ENCODE measurements at places on chromosomes 5 and 9.

GRCh38 chr9:78158286-78158685 lies 77.6 kb upstream of the CEP78 start:
- no peak for DNase-seq

- peak; percentile 72 for DNase-seq
Measured at GRCh38 chr5:81420039-81420667, 26.2 kb upstream of the ACOT12 start.

GRCh38 chr5:109944461-109944860 lies 254.7 kb downstream of the MAN2A1 start:
- DNase-seq = no peak

DNA sequence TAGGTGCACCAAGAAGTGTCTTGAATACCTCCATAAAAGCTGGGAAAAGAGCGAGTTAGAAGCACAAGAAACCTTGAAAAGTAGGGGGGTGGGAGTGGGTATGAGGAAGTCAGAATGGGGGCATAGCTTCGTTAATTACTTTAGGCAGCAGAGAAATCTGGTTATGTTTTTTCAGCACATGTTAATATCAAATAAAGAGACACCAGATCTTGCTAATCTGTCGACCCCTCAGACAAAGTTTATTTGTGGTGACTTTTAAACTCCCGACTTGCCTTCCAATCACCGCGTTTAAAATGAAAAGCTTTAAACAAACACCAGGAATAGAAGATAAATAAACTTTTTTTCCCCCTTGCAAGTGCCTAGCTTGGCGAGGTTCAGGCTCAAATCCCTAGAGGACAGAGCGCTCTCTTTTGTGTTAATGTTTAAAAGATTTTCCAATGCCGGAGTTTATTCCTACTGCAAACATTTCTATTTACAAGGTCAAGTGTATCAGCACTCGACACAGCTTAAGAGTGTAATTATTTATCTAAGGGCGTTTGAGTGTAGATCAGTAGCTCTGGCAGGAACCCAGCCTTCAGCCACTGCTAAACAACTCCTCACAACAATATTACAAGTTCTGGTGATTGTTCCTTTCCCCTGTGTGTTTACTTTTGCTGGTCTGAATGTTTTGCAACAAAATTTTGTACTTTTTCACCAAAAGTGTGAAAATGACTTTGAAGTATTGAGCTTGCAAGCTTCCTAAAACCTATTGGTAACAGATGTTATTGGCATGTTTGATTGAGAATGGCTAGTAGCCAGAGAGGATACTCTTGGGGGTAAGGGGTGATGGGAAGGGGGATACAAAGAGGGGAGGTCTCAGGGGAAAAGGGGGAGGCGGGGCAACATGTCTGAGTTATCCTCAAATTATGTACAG lies 3.8 kb downstream of the GAS1 start:
- DNase-seq = no peak

- no peak for DNase-seq
Measured at GRCh38 chr5:134585966-134586365, 46.7 kb downstream of the SAR1B start.

DNA sequence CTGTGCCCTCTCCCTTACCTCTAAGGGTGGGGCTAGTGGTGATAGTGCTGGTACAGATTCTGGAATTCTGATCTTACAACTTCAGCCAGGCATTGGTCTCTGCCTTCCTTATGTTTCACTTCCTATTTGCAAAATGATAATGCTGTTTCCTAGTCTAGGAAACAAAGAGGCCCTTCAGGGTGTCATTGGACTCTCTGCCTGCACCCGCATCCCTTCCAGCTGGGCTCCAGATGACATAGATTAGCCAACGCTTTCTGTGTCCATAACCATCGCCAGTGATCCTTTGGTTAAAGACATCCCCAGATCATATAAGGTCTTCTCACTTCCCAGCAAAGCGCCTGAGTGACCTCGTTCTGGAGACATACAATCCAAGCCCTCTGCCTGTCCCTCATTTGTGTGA lies 180.7 kb downstream of the ERCC6L2 start:
- DNase-seq = no peak

DNA sequence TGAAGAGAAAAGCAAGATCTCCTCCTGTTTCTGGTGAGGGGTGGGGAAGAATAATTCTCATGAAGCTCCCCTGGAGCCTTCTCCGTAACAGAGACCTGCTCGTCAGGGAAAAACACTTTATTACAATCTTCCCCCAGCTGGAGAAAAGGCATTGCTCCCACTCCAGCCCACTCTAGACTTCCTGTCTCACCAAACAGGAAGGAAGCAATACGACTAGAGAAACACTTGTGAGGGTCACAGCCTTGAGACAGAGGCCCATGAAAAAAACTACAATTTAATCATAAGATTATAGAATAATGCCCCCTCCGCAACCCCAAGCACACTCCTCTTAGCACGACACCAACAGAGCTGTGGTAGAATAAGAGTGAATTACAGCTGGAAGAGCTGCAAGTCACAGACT lies 197.2 kb upstream of the S1PR3 start:
- no peak for DNase-seq

GRCh38 chr9:130377612-130378011 lies 67.1 kb upstream of the ASS1 start:
- no peak for DNase-seq

- DNase-seq = no peak
Measured at GRCh38 chr9:99226054-99226453, 4.0 kb downstream of the SEC61B start.

- no peak for DNase-seq
Measured at GRCh38 chr5:112637343-112637742, 100.3 kb upstream of the APC start.

DNA sequence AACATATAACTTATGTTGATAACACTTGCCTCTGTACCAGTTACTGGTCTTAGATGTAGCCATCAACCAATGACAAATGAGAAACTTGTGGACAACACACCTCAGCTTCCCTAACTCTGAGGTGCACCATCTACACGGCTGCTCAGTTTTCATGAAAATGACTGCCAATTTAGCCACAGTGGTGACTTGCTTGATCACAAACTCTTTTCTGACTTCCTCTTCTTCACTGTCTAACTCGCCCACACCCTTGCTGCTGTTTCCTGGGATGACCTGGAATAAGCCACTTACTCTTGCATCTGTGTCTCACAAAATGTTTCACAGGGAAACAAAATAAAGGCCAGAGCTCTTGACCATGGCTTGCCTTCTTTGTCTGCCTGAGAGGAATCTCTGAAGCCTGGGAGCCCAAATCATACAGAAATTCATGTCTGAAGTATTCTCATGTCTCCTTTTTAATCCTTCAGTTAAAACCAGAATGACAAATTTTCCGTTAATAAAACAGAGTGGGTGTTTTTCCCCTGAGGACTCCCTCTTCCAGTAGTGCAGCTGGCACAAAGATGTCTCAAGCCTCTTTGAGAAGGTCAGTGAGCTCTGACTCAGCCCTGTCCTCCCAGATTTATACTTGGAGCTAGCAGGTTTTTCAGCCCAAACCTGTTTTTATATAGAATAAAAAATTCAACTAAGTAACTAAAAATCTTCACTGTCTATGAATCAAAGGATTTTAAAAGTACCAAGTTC lies 126.5 kb upstream of the PAM start:
- DNase-seq = no peak

GRCh38 chr9:122116448-122117173 lies 23.5 kb upstream of the TTLL11 start:
- no peak for DNase-seq

DNA sequence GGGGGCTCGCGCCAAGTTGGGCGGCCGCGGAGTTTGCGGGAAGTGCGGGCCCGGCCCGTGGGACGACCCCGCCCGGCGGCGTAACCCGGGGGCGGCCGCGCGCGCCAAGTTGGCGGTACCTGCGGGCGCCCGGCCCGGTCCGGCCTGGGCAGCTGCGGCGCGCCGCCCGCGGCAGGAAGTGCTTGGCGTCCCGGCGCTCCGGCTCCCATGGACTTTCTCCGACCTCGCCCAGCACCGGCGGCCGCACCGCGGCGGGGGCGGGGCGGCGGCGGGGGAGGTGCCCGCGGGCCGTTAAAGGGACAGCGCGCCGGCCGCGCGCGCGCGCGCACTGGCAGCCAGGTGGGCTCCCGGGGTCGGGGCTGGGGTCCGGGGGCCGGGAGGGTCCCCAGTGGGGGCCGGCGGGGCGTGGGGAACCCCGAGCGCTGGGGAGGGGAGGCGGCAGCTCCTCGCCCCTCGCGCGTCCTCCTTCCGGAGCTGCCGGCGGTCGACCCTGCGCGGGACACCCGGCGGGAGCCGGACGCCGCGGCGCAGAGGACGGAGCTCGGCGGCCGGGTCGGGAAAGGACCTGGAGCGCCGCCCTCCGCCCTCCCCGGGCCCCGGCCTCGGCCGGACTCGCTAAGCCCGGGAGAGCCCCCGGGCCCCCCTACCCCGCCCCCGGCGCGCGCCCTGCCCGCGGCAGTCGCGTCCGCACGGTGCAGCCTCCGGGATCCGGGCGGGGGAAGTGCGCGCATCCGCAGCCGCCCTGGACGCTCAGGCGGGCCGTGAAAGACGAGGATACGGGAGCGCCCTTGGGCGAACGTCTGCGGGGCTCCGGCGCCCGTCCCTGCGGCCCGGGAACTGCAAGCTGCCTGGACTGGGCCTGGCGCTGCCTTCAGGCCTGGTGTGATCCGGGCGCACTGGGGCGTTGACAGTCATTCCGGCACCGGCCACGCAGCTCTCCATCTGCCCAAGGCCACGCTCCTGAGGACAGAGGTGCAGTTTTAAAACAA lies at the start of gene NACC2:
Gene NACC2 (minus strand): TSS at position 220 of the 989 bp plus-strand sequence. CDS start 44,768 bp downstream, outside the sequence.
- DNase-seq = peak; percentile 46

DNA sequence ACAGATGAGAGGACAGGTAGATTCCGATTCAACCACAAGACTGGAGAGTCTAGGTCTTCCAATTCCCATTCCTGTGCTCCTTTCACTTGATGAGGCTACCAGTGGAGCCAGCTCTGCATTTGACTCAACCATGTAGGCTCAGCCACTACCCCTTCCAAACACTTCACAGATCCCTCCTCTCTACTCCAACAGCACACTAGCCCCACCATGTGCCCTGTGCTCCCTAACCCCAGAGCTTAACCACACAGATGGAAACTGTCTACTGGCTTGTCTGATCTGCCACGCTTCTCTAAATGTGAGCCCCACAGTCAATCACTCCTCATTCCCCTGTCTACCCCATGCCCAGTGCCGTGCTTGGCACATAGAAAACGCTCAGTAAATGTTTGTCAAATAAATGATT lies 508.2 kb downstream of the CDK5RAP2 start:
- no peak for DNase-seq

DNA sequence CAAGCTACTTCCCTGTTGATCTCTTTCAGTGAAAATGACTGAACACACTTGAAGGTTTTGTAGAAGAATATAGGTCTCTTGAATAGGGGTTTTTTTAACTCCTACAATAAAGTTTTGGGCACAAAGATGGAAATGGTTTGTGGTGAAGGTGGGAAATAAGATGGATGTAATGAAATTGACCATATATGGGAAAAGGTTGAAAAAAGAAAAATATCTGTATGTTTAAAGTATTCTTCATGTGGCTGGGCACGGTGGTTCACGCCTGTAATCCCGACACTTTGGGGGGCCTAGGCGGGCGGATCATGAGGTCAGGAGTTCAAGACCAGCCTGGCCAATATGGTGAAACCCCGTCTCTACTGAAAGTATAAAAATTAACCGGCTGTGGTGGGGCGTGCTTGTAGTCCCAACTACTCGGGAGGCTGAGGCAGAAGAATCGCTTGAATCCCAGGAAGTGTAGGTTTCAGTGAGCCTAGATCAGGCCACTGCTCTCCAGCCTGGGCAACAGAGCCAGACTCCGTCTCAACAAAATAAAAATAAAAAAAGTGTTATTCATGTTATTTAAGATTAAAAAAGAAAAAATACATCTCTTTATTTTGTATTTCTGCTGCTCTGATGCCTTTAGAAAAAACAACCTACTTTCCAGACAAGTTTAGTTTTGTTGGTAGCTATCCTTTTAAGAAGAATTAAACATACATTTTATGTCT lies 2.2 kb downstream of the RBM27 start:
- DNase-seq = no peak

- DNase-seq = no peak
Measured at GRCh38 chr5:168238463-168238862, 53.0 kb upstream of the WWC1 start.

DNA sequence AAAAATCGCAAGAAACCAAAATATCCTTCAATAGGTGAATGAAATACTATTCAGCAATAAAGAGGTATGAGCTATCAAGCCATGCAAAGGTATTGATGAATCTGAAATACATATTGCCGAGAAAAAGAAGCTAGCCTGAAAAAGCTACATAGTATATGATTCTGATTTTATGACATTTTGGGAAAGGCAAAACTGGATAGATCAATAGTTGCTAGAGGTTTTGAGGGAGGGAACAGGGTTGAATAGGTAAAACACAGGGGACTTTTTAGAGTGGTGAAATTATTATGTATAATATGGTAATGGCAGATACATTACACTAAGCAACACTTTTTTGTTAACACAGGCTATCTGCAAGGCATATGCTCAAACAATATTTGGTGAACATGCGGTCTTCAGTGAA lies 327.6 kb upstream of the ADAMTSL1 start:
- no peak for DNase-seq

- DNase-seq = peak; percentile 54
Measured at GRCh38 chr9:35114113-35114839, 1.4 kb downstream of the ATOSB start.

GRCh38 chr5:113090336-113091106 lies 113.9 kb downstream of the DCP2 start:
- DNase-seq = no peak

GRCh38 chr9:128902351-128903078 lies 18.3 kb upstream of the PHYHD1 start:
- no peak for DNase-seq

DNA sequence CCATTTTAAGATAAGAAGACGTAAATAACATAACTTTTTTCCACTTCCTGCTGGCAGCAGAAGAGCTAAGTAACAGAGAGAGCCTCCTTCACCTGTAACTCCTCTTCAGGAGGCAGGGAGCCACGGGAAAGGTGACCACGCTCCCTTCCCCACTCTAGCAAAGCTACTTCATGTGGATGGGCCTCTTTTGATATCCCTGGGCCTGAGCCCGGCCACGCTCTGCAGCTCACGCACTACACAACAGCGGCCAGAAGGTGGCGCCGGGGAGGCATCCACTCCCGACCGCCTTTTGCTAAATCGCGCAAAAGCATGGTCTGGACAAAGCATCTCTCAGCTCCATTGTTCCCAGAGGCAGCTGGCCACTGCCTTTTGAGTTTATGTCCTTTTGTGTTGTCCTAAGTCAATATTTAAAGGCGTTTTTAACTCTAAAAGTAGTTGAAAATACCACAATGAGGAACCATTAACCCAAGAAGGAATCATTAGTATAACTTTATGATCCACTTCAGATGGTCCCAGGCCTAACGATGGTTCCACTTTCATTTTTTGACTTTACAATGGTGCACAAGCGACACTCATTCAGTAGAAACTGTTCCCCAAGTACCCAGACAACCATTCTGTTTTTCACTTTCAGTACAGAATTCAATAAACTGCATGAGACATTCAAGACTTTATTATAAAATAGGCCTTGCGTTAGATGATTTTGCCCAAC lies 23.6 kb downstream of the CMBL start:
- peak; percentile 64 for DNase-seq

- DNase-seq = peak; percentile 55
Measured at GRCh38 chr5:107378218-107378899, 292.4 kb downstream of the EFNA5 start.

DNA sequence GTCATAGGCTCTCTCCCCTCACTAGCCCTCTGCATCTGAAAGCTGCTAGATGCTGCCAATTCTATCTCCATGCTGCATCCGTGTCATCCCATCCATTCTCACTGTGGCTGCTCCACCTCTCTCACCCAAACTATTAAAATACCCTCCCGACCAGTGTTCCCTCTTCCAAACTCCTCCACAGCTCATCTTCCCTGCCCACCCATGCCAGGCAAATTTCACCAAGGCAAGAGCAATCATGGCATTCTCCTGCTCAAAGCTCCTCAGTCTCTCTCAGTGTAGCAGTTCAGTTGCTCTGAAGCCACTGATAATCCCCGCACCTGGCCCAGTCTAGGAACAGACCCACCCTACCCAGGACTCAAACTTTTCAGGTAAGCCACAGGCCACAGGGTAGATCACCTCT lies 48.4 kb downstream of the SPOCK1 start:
- no peak for DNase-seq
